ENCODE measurements at places on chromosomes 6 and 20. TPM values are rescaled to one million over a fixed set of nuclear protein-coding genes. Genes with fewer than 3 reads are reported as not detected.

The SLC17A4 gene
- not detected for total RNA-seq

The BAK1 gene
- 12.5 TPM for total RNA-seq

The CLIC1 gene
- 1,185 TPM for total RNA-seq

The CALHM6 gene
- total RNA-seq: 0.83 TPM

The DEFB132 gene
- total RNA-seq: not detected

The PRKN gene
- 0.28 TPM for total RNA-seq

GRCh38 chr20:33784225-33784624 lies 26.9 kb upstream of the CHMP4B start:
- no peak overlapping the region for H3K27ac ChIP-seq
- H3K27me3 ChIP-seq: no peaks in the 10 kb centered on the region
- no peaks in the 10 kb centered on the region for H3K36me3 ChIP-seq
- no peak for DNase-seq

DNA sequence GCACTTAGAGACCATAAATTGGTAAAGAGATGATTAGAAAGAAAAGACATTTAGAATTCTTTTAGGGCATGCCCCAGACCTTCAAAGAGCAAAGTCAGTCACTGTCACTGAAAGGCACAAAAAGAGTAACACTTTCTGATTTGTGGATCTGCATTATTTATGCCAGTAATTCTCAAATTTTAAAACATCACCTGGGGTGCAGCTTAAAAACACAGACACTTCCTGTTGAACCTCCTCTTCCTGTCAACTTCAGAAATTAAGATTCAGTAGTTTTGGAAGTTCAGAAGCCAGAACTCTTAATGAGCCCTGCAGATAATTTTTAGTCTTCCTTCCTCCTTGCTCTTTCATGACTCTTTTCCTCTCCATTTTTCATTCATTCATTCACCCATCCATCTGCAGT lies 137.5 kb downstream of the NRN1 start:
- no peaks in the 10 kb centered on the region for H3K4me1 ChIP-seq
- no peaks in the 10 kb centered on the region for H3K36me3 ChIP-seq
- DNase-seq: no peak
- H3K27ac ChIP-seq: no peak overlapping the region

GRCh38 chr6:27188885-27189418 lies 58.5 kb upstream of the PRSS16 start:
- H3K27me3 ChIP-seq: no peaks in the 10 kb centered on the region
- H3K36me3 ChIP-seq: no peaks in the 10 kb centered on the region
- H3K4me3 ChIP-seq: peak overlapping the region; percentile 66
- peak; percentile 83 for DNase-seq
- peak overlapping the region; percentile 88 for H3K27ac ChIP-seq

- no peak overlapping the region for H3K4me3 ChIP-seq
- no peak overlapping the region for H3K27ac ChIP-seq
- no peaks in the 10 kb centered on the region for H3K4me1 ChIP-seq
- no peaks in the 10 kb centered on the region for H3K36me3 ChIP-seq
- 0 out of 2 replicates have a peak, but pooled peaks cover 1% of the 10 kb centered on the region for H3K27me3 ChIP-seq
Observed at GRCh38 chr6:97049253-97050011, 124.9 kb downstream of the KLHL32 start.

GRCh38 chr6:14442242-14442641 lies 324.7 kb downstream of the CD83 start:
- no peak for DNase-seq
- no peaks in the 10 kb centered on the region for H3K27me3 ChIP-seq
- H3K27ac ChIP-seq: no peak overlapping the region
- H3K4me3 ChIP-seq: no peak overlapping the region
- H3K4me1 ChIP-seq: peaks cover 9% of the 10 kb centered on the region

DNA sequence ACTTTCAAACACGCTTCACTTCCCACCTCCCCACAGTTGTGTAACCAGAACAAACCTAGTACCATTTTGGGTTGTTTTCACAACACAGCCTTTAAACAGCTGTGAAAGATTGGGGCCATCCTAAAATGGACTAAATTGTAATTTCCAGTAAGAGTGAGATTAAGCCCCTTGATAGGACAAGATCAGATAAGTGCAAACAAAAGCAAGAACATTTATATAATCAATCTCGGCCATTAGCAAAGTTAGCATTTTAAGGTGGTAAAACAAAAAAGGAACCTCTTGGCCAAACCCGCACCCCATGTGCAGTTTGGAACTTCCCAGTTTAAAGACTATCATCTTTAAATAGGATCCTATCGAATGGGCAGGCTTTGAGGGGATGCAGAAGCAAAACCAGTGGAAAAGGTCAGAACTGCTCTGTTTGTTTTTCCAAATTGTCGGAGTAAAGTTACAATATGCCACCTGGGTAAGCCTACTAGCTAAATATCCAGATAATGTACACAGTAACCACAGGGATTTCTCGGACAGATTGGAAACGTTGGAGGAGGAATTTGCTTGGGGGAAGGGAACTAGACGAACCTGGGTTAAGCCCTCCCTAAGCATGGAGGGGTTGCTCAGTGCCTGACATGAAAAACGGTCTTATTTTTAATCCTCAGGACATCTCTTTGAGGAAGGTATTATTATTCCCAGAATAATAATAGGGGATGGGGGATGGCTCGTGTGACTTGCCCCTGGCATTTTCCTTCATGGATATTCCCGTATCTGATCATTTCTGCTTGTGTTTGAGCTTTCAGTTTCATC lies 159.8 kb upstream of the SALL4 start:
- no peak overlapping the region for H3K27ac ChIP-seq
- H3K36me3 ChIP-seq: no peaks in the 10 kb centered on the region
- H3K4me3 ChIP-seq: 0 out of 2 replicates have a peak overlapping the region, but pooled peaks have one; percentile 15
- peaks cover 7% of the 10 kb centered on the region for H3K4me1 ChIP-seq
- H3K27me3 ChIP-seq: no peaks in the 10 kb centered on the region
- no peak for DNase-seq

DNA sequence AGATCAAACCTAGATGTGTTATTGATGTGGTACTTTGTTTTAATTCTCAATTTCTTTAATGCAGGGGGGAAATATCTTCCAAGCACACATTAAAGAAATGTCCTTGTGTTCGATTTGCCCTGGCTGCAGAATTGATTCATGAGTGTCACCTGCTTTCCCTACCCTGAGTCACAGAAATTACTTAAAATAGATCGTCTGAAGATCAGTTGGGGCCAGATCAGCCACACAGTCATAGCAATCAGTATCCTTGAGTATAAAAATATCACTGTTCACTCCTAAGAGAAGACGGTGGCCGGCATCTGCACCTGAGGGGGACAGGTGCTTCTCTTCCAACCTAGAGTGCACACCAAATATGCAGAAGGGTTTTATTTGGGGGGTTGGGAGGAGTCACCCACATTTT lies 115.2 kb upstream of the RIN2 start:
- H3K27me3 ChIP-seq: peaks cover 2% of the 10 kb centered on the region
- no peak overlapping the region for H3K27ac ChIP-seq
- no peaks in the 10 kb centered on the region for H3K4me1 ChIP-seq
- no peak for DNase-seq
- H3K4me3 ChIP-seq: no peak overlapping the region

GRCh38 chr6:166776571-166776970 lies 149.5 kb upstream of the RPS6KA2 start:
- H3K4me3 ChIP-seq: no peak overlapping the region
- no peak overlapping the region for H3K27ac ChIP-seq
- H3K4me1 ChIP-seq: no peaks in the 10 kb centered on the region
- peaks cover 17% of the 10 kb centered on the region for H3K27me3 ChIP-seq

- H3K27me3 ChIP-seq: peaks cover 20% of the 10 kb centered on the region
- no peaks in the 10 kb centered on the region for H3K36me3 ChIP-seq
- H3K4me1 ChIP-seq: no peaks in the 10 kb centered on the region
- no peak overlapping the region for H3K4me3 ChIP-seq
- H3K27ac ChIP-seq: no peak overlapping the region
Observed at GRCh38 chr6:32402812-32403211, 4.2 kb downstream of the BTNL2 start.

DNA sequence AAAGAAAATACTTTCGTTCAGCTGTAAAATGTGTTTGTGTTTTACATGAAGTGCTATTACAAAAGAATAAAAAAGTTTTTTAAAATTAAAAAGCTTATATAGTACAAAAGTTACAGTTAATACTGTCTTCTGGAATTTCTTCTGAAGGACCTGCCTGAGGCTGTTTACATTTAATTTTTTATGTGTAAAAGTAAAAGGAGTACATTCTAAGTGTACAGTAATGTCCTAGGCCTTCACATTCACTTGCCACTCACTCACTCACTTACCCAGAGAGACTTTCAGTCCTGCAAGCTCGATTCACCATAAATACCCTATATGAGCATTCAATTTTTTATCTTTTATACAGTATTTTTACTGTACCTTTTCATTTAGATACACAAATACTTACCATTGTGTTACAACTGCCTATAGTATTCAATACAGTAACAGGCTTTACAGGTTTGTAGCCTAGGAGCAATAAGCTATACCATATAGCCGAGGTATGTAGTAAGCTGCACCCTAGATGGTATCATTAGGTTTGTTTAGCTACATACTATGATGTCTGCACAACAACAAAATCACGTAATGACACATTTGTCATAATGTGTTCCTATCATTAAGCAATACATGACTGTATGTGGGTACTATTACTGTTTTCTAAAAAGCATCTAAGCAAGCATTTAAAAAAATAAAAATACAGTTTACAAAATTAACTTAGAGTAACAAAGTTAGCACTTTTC lies 33.0 kb downstream of the RNF146 start:
- H3K36me3 ChIP-seq: peaks cover 6% of the 10 kb centered on the region
- DNase-seq: peak; percentile 28
- no peak overlapping the region for H3K27ac ChIP-seq
- H3K4me3 ChIP-seq: no peak overlapping the region

DNA sequence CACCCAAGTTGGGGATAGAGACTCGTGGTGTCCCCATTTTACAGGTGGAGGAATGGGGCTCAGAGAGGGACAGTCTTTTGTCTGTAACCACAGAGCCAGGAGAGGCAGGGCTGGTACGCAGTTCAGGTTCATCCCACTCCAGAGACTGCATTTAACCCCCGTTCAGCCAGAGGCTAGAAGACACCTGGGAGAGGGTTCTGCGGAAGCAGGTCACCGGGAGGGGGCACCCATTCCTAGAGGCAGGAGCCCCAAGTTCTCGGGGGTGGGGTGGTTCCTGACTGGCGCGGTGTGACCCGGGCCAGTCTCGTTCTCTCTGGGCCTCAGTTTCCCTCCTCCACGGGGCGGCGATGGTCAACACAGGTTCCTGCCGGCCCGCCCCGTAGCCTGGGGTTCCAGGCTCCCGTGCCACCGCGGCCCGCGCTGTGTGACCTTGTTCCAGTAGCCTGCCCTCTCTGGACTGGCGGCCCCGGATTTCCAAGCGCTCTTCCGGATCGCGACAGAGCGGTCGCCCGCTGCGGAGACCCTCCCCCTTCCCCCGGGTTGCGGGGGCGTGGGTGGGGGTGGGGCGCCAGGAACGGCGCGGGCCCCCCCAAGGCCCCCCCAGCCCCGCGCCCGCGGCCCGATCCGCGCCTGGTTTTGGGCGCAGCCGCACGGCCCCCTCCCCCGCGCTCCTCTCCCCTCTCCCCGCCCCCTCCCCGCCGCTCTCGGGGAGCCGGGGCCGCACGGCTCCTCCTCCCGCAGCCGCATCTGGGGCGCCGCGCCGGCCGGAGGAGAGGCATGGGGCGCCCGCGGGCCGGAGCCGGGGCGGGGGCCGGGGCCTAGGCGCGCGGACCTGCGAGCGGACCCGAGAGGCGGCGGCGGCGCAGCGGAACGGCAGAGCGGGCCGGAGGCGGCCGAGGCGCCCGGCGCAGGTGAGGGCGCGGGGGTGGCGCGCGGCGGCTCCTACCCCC lies at the start of gene DLGAP4:
TSS of gene DLGAP4 (plus strand) at position 738 of the 950 bp plus-strand sequence. CDS start 125,379 bp downstream, outside the sequence.
- H3K27ac ChIP-seq: no peak within 1 kb of the TSS
- no peaks in the 10 kb centered on the region for H3K4me1 ChIP-seq
- DNase-seq: no peak

DNA sequence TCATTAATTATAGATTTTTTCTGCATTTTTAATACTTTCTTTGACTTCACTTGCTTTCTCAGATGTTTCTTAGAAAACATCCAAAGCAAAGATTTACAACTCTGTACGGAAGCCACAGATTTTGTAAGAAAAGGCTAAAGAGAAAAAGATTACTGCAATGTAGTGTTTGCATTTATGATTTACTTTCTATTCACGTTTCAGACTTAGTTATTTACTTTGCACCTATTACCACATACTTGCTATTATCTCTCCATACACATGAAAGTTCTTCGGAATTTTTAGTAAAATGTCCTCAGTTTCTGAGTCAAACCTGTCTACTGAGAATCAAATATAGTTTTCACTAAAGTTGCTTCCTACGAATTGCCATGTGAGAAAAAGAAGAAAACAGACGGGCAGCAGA lies 22.2 kb upstream of the PHACTR2 start:
- no peaks in the 10 kb centered on the region for H3K27me3 ChIP-seq
- DNase-seq: no peak
- no peaks in the 10 kb centered on the region for H3K4me1 ChIP-seq
- no peaks in the 10 kb centered on the region for H3K36me3 ChIP-seq

DNA sequence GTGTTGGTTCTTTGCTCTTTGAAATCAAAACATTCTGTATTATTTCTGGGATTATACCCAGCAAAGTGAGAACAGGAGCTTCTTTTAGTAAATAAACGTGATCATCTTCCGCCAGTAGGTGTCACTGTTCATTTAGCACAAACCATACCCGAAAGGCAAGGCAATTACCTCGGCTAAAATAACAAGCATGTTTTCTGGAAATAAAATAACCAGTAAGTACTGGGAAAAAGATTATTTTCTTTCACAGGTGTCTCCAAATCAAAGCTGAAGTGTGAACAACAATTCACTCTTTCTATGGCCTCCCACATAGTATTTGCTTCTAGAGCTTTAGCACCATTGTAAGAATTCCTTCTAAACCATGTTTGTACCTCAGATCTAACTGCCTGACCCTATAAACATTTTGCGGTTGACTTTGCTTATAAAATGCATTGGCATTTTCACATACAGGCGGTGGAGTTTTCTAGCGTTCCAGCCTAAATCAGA lies 144.6 kb upstream of the AGPAT4 start:
- H3K4me1 ChIP-seq: peaks cover 2% of the 10 kb centered on the region
- H3K27me3 ChIP-seq: no peaks in the 10 kb centered on the region
- no peak overlapping the region for H3K4me3 ChIP-seq
- peak; percentile 85 for DNase-seq
- no peaks in the 10 kb centered on the region for H3K36me3 ChIP-seq

DNA sequence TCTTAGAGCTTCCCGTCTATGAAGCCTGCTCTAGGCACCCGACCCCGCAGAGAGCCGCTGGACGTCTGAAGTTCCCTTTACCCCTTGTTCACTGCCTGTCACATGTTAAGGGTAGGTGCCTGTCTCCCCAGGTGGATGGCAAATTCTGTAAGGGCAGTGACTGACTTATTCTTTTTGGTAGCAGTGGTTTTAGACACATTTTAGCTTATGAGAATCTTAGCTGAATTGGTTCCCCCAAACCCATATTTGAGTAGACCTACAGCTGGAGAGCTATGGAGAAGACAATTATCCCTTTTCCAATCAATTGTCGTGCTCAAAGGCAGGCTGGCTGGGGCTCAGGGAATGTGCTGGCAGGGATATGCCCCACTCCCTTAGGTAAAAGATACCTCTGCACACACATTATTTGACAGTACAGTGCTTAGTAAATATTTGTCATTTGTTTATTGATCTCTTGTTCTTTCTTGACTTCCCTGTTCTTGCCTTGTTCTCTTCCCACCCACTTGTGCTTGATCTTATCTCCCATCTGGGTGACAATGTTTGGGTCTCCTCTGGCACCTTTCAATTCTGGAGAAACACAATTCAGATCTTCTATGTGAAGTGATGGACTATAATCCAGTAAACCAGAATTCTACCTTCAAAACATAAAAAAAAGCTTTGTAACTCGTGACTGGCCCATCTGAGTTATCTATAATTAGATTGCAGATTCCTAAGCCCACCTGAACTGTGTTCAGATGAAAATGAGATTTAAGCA lies 114.3 kb upstream of the SLC2A12 start:
- H3K36me3 ChIP-seq: peaks cover 36% of the 10 kb centered on the region
- H3K4me3 ChIP-seq: no peak overlapping the region
- no peaks in the 10 kb centered on the region for H3K27me3 ChIP-seq
- H3K27ac ChIP-seq: no peak overlapping the region
